CD8-positive, alpha-beta memory T cell (primary cell): ENCODE measurements at places on chromosomes 12 and 14. TPM values are rescaled to one million over a fixed set of nuclear protein-coding genes. Genes with fewer than 3 reads are reported as not detected.
A peak's percentile ranks its signal among the peaks of the same experiment; 100 is the strongest.

DNA sequence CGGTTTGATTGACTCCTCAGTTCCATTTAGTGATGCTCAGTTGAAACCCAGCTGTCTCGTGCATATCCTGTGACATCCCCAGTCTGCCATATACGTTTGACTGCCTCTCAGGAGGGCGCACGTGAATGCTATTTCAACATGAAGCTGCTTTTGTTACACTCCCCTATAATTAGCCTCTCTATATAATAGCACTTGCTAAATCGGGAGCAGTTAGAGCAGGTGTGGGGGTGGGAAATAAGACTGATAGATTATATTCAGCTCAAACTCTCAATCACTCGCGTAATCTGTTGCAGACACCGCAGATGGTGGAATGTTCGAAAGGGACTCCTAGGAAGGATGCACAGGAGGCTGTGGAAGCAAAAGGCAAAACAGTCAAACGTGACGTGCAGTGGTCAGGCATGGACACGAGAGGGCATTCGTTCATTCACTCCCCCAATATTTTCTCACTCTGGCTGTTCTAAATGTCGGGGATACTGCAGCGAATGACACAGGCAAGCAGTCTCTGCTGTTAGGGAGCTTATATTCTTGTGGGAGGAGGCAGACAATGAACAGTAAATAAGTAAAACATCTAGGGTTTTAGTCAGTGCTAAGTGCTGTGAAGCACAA, 29.8 kb downstream of the KCNA1 start:
- no peaks in the 10 kb centered on the region for H3K4me1 ChIP-seq
- H3K27ac ChIP-seq, result no peak overlapping the region
- no peaks in the 10 kb centered on the region for H3K36me3 ChIP-seq
- DNase-seq, result no peak

ADAMTS20 gene
- total RNA-seq, result not detected

GRCh38 chr12:127716166-127716565, 550.8 kb upstream of the TMEM132C start:
- no peak overlapping the region for H3K4me3 ChIP-seq
- no peak for DNase-seq
- no peaks in the 10 kb centered on the region for H3K27me3 ChIP-seq
- no peaks in the 10 kb centered on the region for H3K36me3 ChIP-seq
- H3K4me1 ChIP-seq, result no peaks in the 10 kb centered on the region
- H3K27ac ChIP-seq, result no peak overlapping the region

DNA sequence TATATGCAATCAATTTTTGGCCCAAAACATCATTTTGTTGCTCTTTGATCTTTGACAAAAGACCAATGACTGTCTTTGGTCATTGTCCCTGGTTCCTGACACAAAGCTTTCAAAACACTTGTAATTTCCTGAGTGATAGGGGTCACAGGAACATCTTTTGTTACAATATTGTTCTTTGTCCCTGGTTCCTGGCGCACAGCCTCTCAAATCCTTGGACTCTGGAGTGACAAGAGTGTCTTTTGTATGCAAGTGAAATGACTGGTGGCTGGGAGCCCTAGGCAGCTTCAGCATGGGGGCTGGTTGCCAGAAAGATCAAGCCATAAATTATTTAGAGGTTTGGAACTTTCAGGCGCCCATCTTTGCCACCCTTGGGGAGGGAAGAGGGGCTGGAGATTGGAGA, 53.9 kb downstream of the DNAH10 start:
- H3K36me3 ChIP-seq, result no peaks in the 10 kb centered on the region
- H3K27ac ChIP-seq, result no peak overlapping the region
- no peaks in the 10 kb centered on the region for H3K4me1 ChIP-seq
- H3K4me3 ChIP-seq, result no peak overlapping the region
- H3K27me3 ChIP-seq, result no peaks in the 10 kb centered on the region

SYCP3 gene
- 0.27 TPM for total RNA-seq

IFT43 gene
- 14.4 TPM for total RNA-seq

AQP2 gene
- not detected for total RNA-seq

GRCh38 chr12:24697769-24698168, 251.1 kb downstream of the BCAT1 start:
- DNase-seq, result no peak
- no peaks in the 10 kb centered on the region for H3K36me3 ChIP-seq
- H3K27ac ChIP-seq, result no peak overlapping the region
- no peaks in the 10 kb centered on the region for H3K27me3 ChIP-seq

DNA sequence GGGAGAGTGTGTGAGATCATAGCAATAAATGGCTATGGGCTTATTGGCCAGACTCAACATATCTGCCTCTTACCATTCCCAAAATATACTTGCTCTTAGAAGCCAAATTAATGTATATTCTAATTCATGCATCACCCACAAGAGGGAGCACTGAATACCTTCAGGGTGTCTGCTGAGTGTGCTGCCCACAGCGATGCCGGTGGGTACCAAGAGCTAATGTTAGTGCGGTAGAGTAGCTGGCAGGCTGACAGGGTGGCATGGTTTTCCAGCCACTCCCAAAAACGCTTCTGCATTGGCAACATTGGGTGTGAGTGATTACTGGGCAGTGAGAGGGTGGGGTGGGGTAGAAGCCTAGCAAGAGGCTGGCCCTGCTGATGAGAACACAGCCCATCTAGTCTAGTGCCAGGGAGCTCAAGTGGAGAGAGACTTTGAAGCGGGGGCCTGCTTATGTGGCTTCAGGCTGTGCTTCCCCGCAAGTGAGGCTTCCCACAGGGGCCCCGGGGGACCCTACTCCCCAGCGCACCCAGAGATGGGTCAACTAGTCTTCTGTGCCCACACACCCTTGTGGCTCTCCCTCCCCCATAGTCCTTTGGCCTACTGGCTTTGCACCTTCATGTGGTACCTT, 9.2 kb upstream of the PLEKHD1 start:
- H3K27ac ChIP-seq, result no peak overlapping the region
- no peaks in the 10 kb centered on the region for H3K27me3 ChIP-seq
- DNase-seq, result no peak
- no peaks in the 10 kb centered on the region for H3K4me1 ChIP-seq
- H3K4me3 ChIP-seq, result no peak overlapping the region

GAS2L3 gene
- 0.42 TPM for total RNA-seq

IFNG-AS1 gene
- 1.6 TPM for total RNA-seq

- H3K4me3 ChIP-seq, result no peak overlapping the region
- no peaks in the 10 kb centered on the region for H3K4me1 ChIP-seq
- no peak for DNase-seq
- H3K27ac ChIP-seq, result no peak overlapping the region
- H3K36me3 ChIP-seq, result no peaks in the 10 kb centered on the region
- no peaks in the 10 kb centered on the region for H3K27me3 ChIP-seq
Observed at GRCh38 chr12:15044471-15044870, 71.6 kb downstream of the PDE6H start.

DNA sequence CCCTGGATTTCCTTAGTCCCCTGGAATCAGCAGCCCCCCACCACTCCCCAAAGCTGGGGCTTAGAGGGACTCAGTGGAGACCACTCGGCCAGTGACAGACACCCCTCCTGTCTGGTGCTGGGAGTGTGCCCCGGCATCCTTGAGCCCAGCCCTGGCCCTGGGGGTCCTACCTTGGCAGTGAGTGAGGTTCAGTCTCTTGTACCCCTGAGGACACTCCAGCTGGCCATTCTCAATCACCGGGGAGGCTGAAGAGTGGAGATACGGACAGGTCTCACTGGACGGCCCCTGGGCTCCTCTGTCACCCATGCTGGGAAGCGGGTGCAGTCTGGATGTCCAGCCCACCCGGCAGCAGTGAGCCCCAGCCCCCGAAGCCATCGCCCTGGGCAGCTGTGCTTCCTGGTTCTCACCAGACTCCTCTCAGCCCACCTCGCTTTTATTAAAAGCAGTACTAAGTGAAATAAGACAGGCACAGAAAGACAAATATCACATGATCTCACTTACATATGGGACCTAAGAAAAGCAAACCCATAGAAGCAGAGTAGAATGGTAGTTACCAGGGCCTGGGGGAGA, 42.3 kb downstream of the ISCA2 start:
- no peak overlapping the region for H3K4me3 ChIP-seq
- no peaks in the 10 kb centered on the region for H3K36me3 ChIP-seq
- no peaks in the 10 kb centered on the region for H3K4me1 ChIP-seq

DNA sequence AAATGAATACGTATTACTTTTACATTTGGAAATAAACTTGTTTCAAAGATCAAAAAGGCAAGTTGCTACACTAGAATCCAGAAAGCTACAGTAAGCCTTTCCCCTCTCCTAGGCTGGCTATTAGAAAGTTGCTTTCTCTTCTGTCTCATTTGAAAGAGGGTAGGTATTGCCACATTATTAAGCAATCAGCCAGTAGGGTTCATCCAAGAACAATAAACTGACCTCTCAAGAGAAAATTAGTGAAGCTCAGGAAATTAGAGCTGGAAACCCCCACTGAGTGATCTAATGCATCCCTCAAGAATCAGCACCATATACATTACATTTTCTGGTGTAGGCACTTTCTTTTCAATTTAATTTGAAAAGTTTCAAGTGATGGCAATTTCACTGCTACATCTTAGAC, 4.5 kb upstream of the TMEM233 start:
- H3K27me3 ChIP-seq, result peaks cover 2% of the 10 kb centered on the region
- no peak overlapping the region for H3K27ac ChIP-seq
- no peaks in the 10 kb centered on the region for H3K36me3 ChIP-seq
- DNase-seq, result no peak
- H3K4me1 ChIP-seq, result no peaks in the 10 kb centered on the region

DNA sequence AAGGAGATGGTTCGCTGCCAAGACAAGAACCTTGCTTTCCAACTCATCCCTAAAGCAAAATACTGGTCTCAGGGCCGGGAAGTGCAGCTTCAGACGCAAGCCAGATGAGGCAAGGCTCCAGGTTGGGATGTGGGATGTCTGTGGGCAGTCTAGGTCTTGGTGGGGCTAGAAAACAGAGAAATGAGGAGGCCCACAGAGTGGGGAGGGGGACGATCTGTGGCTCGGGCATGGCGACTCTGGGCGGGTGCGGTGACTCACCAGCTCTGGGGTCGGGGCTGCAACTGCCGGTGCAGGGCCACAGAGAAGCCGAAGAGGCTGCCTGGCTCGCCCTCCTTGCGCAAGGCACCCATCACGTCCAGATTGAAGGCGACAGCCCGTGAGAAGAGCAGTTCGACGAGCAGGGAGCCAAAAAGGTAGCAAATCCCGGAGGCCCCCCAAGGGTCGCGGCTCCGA, 459 bp downstream of the ITGA7 start:
- no peak overlapping the region for H3K27ac ChIP-seq
- no peak overlapping the region for H3K4me3 ChIP-seq
- H3K36me3 ChIP-seq, result no peaks in the 10 kb centered on the region
- peaks cover 16% of the 10 kb centered on the region for H3K4me1 ChIP-seq

- no peak for DNase-seq
- H3K36me3 ChIP-seq, result no peaks in the 10 kb centered on the region
- H3K4me1 ChIP-seq, result no peaks in the 10 kb centered on the region
- H3K27me3 ChIP-seq, result no peaks in the 10 kb centered on the region
Observed at GRCh38 chr14:100312877-100313400, 6.7 kb upstream of the SLC25A29 start.

DNA sequence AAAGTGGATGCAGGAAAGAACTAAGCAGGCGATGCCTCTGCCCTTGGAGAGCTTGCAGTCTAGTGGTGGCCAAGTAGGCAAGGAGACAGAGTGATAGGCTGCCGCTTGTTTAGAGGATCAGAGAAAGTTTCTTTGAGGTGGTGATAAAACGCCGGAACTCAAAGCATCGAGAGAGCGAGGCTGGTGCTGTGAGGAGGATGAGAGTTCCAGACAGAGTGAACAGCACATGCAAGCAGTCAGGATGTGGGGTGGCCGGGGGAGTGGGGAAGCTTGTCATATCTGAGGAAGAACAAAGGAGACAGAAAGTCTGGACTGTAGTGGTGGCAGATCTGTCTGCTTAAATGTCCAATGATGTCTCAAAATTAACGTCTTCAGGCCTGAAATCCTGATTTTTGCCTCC, 319.7 kb downstream of the SNAPC1 start:
- H3K36me3 ChIP-seq, result no peaks in the 10 kb centered on the region
- H3K27me3 ChIP-seq, result no peaks in the 10 kb centered on the region
- H3K4me3 ChIP-seq, result no peak overlapping the region
- H3K4me1 ChIP-seq, result peaks cover 19% of the 10 kb centered on the region
- H3K27ac ChIP-seq, result no peak overlapping the region

TPH2 gene
- total RNA-seq, result not detected

DNA sequence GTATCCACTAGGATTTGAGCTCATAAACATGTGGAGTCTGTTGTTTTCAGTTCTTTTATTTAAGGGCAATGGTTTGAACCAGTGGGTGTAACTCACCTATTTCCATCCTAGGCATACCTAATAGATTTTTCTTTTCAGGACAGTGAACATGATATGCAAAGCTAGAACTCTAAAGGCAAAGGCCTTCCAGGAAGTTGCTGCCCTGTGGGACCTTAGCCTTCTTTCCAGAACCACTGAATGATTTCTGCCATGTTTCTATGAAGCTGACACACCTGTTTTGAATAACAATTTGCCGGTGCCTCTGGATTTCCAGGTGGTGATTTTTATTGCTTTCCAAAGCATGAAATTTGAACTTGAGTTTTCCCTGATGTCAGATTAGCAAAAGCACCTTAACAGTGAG, 372.9 kb upstream of the FAR2 start:
- no peak overlapping the region for H3K4me3 ChIP-seq
- H3K27ac ChIP-seq, result no peak overlapping the region
- no peak for DNase-seq

DNA sequence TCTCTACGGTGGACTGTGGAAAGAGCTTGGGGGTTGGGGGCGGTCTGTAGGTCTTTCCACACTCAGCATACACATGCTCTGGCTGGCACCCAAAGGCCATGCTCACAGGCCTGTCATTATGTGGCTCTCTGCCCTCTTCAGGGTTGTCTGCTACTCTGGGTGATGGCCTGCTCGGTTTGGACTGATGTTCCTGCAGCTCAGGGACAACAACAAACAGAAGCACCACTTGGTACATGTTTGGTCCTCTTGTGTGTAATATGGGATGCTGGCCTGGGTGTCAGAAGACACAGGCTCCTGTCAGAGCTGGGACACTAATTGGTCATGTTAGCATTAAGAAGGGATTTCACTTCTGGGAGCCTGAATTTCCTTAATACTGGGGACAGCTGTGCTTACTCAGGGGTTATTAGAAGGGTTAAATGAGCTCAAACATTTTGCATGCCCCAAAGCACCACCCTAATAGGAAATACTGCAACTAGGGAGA, 32.7 kb upstream of the SELPLG start:
- H3K4me3 ChIP-seq, result no peak overlapping the region
- H3K4me1 ChIP-seq, result peaks cover 7% of the 10 kb centered on the region
- no peaks in the 10 kb centered on the region for H3K27me3 ChIP-seq
- DNase-seq, result no peak
- no peak overlapping the region for H3K27ac ChIP-seq

- H3K4me1 ChIP-seq, result no peaks in the 10 kb centered on the region
- no peak overlapping the region for H3K4me3 ChIP-seq
- no peaks in the 10 kb centered on the region for H3K36me3 ChIP-seq
- no peak for DNase-seq
Observed at GRCh38 chr12:13039328-13039956, 4.7 kb upstream of the FAM234B start.

DNA sequence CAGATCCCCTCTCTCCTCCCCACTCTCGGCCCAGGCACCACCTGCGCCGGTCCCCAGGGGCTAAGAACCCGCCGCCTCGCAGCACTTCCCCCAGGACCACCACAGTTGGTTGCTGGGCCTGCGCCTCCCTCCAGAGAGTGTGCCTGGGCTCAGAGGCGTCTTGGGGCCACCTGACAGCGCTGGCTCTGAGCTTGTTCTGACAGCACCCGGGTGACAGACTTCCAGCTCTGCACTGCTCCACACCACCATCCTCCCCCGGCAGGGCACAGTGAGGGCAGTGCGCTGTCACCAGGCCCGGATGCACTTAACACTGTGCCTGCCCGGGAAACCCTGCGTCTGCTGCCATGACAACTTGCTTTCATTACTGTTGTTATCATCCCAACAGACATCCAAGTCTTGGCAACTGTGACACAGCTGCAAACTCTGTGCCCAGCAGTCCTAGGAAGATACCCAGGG, 6.6 kb downstream of the BRF1 start:
- no peaks in the 10 kb centered on the region for H3K27me3 ChIP-seq
- no peaks in the 10 kb centered on the region for H3K36me3 ChIP-seq
- DNase-seq, result no peak
- peak overlapping the region; percentile 32 for H3K27ac ChIP-seq
- no peak overlapping the region for H3K4me3 ChIP-seq
- H3K4me1 ChIP-seq, result peaks cover 29% of the 10 kb centered on the region
